Heart left ventricle (tissue), 16 donors: ENCODE measurements at places on chromosomes 4 and X.

GRCh38 chr4:187212446-187213080, 488.9 kb upstream of the FAT1 start:
- DNase-seq: no peak

GRCh38 chr4:16665942-16666551, 232.4 kb downstream of the LDB2 start:
- DNase-seq: no peak

DNA sequence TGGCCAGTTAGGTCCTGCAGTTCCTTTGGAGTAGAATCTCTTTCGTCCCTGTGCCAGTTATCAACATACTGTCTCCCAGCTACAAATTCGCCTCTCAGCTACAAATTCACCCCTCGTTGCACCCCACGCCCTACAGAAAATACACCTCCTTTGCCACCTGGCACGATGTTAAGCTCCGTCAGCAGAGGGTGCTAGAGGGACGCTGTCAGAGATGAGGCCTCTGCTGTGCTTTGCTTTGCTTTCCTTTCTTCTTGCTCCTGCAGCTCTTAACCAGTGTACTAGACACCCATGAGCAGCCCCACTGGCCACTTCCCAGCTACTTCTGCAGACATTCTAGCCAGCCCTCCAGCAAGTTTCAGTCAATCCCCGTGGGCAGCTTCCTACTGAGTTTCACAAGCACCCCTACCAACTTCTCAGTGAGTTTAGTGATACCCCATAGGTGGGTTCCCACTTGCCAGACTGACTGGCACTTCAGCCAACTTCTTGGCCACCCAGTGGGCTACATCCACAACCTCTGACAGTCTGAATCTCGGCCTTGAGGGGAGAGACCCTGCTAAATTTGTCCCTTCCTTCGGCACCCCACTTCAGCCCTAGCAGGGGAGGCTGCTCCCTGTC, 21.8 kb downstream of the HAUS3 start:
- DNase-seq: peak; percentile 78

DNA sequence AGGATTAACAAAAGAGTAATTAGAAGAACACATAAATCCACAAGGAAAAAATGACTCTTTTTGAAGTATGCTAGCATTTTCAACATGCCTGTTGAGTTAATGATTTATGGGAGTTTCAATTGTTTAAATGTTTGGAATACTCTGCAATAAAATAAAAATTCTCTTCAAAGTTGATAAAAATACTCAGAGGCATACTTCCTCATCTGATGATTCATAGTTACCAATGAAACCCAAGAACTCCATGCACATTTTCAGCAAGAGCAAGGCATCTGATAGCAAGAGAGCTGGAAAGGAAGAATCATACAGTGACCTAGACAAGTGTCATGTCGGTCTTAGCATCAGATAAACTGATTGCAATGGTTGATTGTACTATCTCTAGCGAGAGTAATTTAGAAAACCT, 443.7 kb upstream of the ATOH1 start:
- DNase-seq: no peak

DNA sequence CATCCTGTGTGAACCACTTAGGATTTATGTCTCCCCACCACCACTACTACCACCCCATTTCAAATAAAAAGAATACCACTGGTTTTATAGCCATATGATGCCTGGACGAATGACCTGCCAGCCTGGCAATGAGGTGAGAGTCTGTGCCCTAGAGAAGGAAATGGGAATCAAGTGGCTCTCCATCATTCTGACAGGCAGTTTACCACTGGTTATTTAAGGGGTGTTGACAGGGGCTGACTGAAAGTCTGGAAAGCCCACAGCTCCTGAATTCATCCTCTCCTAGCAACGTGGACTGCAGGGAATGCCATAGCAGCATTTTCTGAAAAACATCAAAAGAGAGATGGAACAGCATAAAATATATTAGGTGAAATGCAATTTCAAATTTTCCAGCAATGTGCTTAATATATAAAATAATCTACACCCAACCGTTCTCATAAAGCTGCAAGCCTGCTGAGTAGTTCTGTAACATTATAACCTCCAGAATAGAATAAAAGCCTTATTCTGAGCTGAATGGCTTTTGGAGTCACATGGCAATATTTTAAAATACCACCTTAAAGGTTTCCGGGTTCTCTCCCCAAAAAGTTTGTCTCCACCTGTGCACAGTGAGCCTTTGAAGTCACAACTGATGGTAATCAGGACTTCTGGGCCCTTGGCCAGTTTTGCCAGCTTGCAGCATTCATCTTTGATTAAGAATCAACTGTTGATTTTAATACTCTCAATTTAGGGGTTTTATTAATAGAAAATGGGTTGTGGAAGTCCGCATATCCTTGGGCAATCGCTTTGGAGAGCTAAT, 121.5 kb downstream of the DCTD start:
- no peak for DNase-seq

DNA sequence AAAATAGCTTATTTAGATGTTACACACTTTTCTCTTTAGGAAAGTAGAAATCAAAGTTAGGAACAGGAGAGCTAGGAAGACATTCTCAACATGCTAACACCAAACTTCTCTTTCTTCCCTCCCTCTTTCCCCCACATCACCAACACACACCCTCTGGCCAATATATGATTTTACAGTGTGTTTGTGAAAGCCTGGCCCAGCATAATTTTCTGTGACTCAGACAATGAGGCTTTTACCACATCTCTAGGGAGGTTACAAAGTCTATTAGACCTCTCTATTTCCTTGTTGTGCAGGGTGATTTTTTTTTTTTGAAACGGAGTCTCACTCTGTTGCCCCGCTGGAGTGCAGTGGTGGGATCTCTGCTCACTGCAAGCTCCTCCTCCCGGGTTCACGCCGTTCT, 189.9 kb downstream of the AASDH start:
- DNase-seq: no peak

DNA sequence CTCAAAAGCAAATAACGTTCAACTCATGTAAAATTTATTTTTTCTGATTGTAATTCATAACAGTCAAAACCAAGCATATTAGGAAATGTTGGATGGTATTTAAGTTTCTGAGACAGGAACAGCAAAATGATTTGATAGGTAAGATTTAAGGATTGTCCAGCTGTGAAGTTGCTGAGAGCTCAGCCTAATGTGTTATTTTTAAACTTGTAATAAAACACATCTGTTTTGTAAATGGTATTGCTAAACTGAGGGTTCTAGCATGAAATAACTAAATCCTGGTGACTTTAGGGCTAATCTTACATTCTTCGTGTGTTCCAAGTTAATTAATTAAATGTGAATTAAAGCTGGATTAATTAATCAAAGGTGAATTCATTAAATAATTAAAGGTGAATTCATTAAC, 13.3 kb downstream of the TLR10 start:
- no peak for DNase-seq

DNA sequence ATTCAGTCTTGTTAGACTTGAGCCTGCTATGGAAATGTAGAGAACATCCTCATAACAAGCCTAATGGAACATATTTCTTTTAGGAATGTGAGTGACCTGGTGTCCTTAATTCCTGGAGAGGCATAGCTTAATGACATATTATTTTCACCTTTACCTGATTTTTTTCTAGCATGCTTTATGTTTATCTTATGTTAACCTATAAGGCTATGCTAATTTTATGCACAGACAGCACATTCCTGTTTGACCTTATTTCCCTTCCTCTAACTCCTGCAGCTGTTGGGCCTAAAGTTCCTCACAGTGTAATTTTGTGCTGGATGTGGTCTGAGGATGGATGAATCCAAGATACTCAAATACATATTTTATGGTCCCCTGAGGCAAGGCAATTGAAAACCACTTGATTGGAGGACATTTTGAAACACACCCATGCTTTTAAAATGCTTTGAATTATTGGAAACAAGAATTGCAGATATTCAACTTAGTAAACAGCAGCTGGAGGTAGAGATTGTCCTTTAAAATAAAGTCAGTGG, 111.5 kb downstream of the LARP7 start:
- no peak for DNase-seq

GRCh38 chr4:5460106-5460801, 248.1 kb downstream of the EVC2 start:
- peak; percentile 35 for DNase-seq

GRCh38 chrX:42776195-42776594, 1.8 kb downstream of the PPP1R2C start:
- no peak for DNase-seq

DNA sequence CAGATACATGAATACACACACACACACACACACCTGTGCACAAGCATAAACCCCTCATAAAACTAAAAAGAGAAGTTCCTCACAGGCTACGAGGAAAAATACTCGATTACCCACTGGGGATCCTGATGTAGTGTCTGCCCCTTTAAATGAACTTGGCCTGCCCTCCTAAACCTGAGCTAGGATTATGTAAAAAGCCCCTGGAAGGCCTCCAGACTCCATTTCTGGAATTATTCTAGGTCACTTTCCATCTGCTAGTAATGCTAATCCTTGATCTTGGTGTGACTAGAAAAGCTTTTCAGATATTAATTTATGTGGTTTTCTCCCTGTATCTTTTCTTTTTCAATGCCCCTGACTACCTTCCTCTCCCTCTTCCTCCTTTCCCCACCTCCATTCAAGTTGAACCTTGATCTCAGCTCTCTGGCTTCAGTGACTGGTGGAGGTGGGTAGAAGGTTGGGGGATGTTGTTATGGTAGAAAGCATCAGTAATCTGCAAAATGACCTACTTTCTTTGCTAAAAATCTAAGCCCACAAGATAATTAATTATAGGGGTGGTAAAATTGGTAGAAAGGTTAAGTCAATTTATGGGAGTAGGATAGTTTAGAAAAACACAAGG, 25.5 kb upstream of the ZNF330 start:
- no peak for DNase-seq

- DNase-seq: no peak
Measured at GRCh38 chr4:36211084-36211483, 33.2 kb downstream of the ARAP2 start.

- no peak for DNase-seq
Measured at GRCh38 chrX:107840971-107841370, 15.3 kb downstream of the MID2 start.

DNA sequence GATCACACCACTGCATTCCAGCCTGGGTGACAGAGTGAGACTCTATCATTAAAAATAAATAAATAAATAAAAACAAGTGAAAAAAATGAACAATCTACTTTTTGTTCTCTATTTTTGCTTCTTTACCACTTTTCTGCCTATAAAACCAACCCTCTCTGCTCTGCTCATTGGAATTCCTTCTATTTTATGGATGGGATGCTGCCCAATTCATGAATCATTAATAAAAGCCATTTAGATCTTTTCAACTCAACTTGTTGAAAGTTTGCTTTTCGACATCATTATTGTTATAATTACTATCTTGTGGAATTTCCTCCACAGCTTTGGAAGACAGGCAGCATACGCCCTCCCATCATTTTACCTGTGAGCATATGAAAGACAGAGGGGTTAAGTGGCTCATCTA, 52.1 kb upstream of the SMIM10 start:
- DNase-seq: no peak

DNA sequence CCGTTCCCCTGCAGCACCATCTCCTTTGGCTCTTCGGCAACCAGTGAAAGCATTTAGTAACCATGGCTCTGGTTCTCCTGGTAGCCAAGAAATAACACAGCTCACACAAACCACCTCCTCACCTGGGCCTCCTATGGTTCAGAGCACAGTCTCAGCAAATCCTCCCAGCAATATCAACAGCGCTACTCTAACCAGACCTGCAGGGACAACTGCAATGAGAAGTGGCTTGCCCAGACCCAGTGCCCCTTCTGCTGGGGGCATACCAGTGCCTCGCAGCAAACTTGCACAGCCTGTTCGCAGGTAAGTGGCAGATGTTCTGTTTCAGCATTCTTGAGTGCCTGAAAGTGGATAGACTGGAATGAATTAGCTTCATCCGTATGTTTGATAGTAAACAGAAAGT, 63.0 kb upstream of the SLC10A4 start:
- DNase-seq: no peak

DNA sequence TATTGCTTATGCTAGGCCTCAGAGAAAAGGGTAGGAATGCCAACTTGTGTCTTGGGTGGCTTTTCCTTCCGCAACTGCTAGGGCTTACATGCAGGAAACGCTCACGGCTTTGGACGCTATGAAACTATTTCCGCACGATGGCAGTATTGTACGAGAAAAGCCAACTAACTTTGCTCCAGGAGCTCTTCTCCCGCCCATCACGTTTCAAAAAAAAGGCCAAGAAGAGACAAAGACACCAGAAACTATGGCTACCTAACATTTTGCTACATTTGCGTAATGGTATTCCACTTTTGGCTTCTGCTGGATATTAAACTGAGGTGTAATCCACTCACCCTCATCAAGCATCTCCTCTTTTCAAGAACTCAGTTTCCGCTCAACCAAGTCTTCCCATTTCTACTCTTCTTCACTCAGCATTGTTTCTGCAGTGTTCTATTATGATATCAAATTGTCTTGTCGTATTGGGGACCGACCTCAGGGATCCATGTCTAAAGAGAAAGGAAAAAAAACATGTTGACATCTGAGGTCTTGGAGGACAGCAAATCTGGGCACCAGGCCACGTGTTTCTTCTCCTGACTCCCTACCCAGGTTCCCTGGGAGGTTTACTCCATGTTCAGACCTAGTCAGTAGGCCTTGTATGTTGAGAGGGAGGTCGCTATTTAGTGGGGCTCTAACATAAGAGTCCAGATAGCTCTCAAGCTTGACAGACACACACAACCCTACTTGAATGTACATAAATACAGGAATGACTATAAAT, 239.4 kb upstream of the STK26 start:
- DNase-seq: no peak

DNA sequence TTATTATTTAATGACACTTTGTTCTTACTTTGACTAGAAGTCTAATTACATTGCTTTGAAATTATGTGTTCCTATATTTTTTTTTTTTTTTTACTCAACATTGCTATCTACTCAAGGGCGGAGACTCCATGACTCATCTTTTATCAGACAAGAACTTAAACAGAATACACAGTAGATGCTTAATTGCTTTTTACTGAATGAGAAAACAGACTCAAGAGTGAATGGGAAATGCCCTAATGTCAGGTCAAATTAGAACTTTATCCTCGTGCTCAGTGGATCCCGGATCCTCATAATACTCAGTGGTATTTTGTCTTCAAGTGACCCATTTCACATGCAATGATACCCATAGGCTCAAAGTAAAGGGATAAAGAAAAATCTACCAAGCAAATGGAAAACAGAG, 954.5 kb upstream of the IGFBP7 start:
- no peak for DNase-seq

GRCh38 chr4:79232540-79232939, 93.3 kb downstream of the NAA11 start:
- no peak for DNase-seq

DNA sequence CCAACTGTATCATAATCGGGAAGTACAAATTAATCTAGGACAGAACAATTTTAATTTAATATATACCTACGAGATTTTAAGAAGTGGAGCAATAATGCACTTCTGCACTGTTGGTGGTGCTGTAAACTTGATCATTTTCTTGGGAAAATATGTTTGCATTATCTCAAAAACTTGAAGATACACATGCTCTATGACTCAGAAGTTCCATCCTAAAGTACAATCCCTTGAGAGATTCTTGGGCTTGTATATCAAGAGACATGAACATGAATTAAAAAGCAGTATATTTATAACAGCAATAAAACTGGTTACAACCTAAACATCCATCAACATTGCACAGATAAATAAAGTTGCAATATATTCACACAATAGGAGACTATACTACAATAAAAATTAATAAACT, 168.8 kb downstream of the CLCN4 start:
- DNase-seq: no peak
